Heart left ventricle (tissue), 16 donors: ENCODE measurements at places on chromosomes 12 and 14.

DNA sequence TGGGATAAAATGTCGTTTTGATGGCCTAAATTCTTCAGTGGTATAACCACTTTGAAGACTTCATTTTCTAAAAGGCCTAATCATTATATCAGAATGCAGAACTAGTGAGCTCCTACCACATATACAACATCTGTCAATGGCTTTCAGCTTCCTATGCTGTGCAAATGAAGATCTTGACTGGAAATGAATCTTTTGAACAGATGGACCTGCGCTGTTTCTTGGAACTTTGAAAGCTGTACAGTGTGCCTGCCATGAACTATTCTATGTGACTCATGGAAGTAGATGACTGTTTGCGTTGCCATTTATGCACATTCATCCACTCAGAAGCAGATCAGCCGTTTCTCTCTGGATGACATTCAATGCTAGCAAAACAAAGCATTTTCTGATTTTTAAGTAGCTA lies 542.2 kb upstream of the USP15 start:
- H3K27ac ChIP-seq = no peak overlapping the region
- H3K4me1 ChIP-seq = no peaks in the 10 kb centered on the region
- H3K4me3 ChIP-seq = no peak overlapping the region
- H3K27me3 ChIP-seq = no peaks in the 10 kb centered on the region
- DNase-seq = no peak
- H3K36me3 ChIP-seq = no peaks in the 10 kb centered on the region

- H3K27ac ChIP-seq = no peak overlapping the region
- H3K36me3 ChIP-seq = no peaks in the 10 kb centered on the region
- no peak for DNase-seq
- H3K4me1 ChIP-seq = no peaks in the 10 kb centered on the region
- H3K4me3 ChIP-seq = no peak overlapping the region
- peaks cover 32% of the 10 kb centered on the region for H3K27me3 ChIP-seq
Measured at GRCh38 chr12:89840162-89840922, 131.7 kb upstream of the ATP2B1 start.

- H3K4me1 ChIP-seq = peaks cover 52% of the 10 kb centered on the region
- DNase-seq = peak; percentile 91
- peak within 1 kb of the TSS; percentile 91 for H3K27ac ChIP-seq
- H3K36me3 ChIP-seq = no peaks in the 10 kb centered on the region
- no peaks in the 10 kb centered on the region for H3K27me3 ChIP-seq
Measured at GRCh38 chr14:103528587-103529382, at the start of gene TRMT61A. Gene TRMT61A (plus strand): TSS chr14:103529196. CDS start chr14:103529979, 783 bp downstream.

DNA sequence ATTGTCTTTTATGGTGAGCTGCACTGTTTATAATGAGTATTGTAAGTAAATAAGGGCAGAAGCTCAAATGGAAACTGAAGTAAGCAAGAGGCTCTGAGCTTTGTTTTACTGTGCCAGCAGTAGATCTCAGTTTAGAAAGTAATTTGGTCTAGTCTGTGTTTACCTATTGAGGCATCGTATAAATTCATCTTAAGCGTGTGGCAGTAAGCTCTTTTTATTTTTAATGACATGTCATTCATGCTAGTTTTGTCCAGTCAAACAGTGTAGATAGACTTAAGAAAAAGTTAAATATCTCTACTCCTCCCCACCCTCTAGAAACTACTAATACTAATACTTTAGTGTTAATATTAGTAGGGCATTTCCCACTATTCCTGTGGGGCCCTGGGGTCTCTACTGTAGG lies 2.0 kb downstream of the ANO6 start:
- peak overlapping the region; percentile 97 for H3K4me3 ChIP-seq
- H3K4me1 ChIP-seq = peaks cover 39% of the 10 kb centered on the region
- H3K36me3 ChIP-seq = no peaks in the 10 kb centered on the region
- H3K27ac ChIP-seq = peak overlapping the region; percentile 97
- no peaks in the 10 kb centered on the region for H3K27me3 ChIP-seq
- no peak for DNase-seq

GRCh38 chr12:123532808-123533649 lies 490 bp downstream of the RILPL1 start:
- no peaks in the 10 kb centered on the region for H3K27me3 ChIP-seq
- H3K4me3 ChIP-seq = peak overlapping the region; percentile 72
- DNase-seq = peak; percentile 50
- peaks cover 4% of the 10 kb centered on the region for H3K36me3 ChIP-seq
- peaks cover 28% of the 10 kb centered on the region for H3K4me1 ChIP-seq
- H3K27ac ChIP-seq = peak overlapping the region; percentile 93

DNA sequence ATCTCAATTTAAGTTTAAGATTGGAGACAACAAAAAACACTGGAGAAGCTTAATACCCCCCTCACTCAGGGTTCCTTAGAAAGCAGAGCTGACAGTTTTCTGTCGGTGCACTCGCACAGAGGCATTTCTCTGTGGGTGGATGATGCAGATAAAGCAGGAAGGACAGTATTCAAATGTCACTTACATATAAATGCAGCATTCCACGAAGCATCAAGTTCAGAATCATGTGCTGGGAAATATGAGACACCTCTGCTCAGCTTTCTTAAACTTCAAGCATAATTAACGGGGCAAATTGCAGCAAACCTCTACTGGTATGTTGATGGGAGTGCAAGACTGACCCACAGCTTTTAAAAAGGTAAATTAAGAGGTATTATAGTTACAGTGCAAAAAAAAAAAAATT lies 68.7 kb downstream of the DICER1 start:
- no peak overlapping the region for H3K27ac ChIP-seq
- H3K4me3 ChIP-seq = no peak overlapping the region
- no peaks in the 10 kb centered on the region for H3K27me3 ChIP-seq

GRCh38 chr12:17079251-17079909 lies 473.4 kb upstream of the LMO3 start:
- H3K4me3 ChIP-seq = no peak overlapping the region
- DNase-seq = no peak
- no peaks in the 10 kb centered on the region for H3K4me1 ChIP-seq
- no peaks in the 10 kb centered on the region for H3K36me3 ChIP-seq

DNA sequence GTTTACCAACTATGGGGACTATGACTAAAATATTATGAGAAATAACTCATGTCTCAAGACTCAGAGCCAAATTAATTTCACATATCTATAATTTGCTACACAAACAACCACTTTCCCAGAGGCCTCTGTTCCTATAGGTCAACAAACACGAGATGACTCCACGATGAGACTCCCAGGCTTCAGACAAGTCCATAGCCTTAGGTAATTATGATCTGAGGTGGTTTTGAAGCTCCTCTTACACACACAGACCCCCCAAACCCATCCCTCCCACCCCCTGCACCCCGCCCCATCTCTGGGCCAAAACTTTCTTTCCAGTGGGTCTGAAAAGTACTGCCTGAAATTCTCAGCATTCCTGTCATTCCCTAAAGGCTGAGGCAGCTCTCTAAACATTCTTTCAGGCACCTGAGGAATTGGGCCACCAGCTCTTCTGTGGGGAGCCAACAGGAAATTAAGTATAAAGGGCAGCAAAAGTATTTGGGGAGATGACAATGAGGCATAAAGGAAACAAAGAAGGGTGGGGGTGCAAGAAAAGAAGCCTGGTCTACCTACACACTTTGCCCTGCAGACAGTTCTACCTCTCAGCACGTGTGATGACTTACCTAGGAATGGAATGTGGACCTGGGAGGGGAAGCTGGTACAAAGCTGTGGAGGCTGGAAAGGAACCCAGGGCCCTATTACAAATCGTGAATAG lies 143.6 kb downstream of the PAWR start:
- no peak overlapping the region for H3K27ac ChIP-seq
- peaks cover 6% of the 10 kb centered on the region for H3K4me1 ChIP-seq
- no peaks in the 10 kb centered on the region for H3K36me3 ChIP-seq
- H3K4me3 ChIP-seq = no peak overlapping the region
- no peak for DNase-seq

- no peak overlapping the region for H3K4me3 ChIP-seq
- H3K27me3 ChIP-seq = no peaks in the 10 kb centered on the region
Measured at GRCh38 chr12:13004361-13004760, 4.3 kb upstream of the HEBP1 start.

DNA sequence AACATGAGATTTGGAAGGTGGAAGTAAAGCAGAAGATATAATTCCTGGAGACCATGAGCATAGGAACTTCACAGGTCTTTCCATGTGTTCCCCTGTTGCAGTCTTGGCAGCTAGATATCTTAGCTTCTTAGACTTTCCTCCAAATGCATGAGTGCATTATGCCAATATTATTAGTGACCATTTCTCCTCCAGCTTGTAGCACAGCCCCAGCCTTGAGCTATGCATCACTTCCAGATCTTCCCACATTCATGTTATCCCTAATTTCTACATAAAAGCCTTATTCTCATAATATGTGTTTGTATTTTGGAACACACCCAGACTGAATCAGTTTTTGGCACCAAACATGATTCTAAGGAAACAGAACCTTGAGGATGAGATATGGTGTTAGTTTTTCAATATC lies 11.0 kb downstream of the CLEC2B start:
- no peaks in the 10 kb centered on the region for H3K27me3 ChIP-seq
- no peak for DNase-seq
- no peak overlapping the region for H3K4me3 ChIP-seq
- H3K36me3 ChIP-seq = peaks cover 39% of the 10 kb centered on the region
- H3K4me1 ChIP-seq = no peaks in the 10 kb centered on the region

DNA sequence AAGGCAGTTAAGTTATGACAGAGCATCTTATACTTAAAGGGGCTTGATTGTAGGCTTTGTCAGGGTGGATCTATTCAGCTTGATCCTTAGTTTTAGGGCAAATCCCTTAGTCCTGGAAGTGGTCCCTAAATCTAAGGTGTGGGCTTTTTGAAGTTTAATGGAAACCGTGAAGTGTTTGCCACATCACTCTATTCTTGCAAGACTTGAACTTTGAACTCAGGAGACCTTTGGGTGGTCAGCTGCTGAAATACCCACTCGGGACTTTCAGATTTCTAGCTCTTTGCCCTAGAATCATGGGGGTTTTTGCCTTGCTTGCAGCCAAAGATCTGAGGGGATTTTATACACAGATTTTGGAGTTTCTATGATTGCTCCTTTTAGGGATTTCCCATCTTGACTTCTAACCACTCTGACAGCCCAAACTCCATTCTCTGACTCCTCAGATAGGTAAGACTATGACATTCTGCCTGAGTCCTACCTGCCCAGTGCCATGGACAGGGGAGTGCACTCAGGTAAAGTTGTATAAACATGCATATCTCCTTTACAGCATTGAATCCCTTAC lies 39.9 kb downstream of the SNAPC1 start:
- no peak overlapping the region for H3K27ac ChIP-seq
- H3K4me3 ChIP-seq = no peak overlapping the region
- H3K36me3 ChIP-seq = no peaks in the 10 kb centered on the region
- no peak for DNase-seq

GRCh38 chr12:25189656-25190055 lies 5.3 kb downstream of the DNAI7 start:
- no peak overlapping the region for H3K4me3 ChIP-seq
- H3K27ac ChIP-seq = no peak overlapping the region
- no peaks in the 10 kb centered on the region for H3K27me3 ChIP-seq
- DNase-seq = no peak
- H3K4me1 ChIP-seq = peaks cover 7% of the 10 kb centered on the region
- no peaks in the 10 kb centered on the region for H3K36me3 ChIP-seq

DNA sequence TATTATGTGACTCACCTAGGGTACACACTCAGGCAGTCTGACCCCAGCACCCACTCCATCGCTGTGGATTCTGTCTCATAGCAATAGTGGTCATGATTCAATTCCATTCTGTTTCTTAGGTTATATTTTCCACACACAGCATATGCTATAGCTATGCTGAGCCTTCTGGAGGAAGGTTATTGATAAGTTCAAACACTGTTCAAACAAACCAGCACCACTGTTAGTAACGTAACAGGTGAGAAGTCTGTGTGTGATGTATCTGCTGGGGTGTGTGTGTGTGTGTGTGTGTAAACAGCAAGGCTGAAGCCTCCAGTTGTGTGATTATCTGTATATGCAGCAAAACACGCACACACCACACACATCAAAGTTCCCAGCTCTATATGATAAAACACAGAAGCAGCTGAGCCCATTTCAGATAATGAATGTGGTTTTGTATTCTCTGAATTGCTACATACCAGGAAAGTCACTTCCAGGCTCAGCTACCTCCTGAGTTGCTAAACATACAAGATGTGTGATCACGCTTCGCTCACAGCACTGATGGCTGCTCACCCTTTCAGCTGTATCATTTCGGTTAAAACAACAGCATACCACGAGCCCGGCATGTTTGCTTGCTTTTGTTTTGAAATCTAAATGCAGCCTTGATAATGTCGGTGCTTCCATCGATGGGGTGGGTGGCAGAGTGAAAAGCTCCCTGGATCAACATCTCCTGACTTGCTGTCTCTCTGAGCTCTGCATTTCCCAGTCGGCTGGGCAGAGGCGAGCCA lies 6.8 kb upstream of the SYNE3 start:
- H3K36me3 ChIP-seq = no peaks in the 10 kb centered on the region
- peaks cover 91% of the 10 kb centered on the region for H3K4me1 ChIP-seq
- no peak for DNase-seq
- no peak overlapping the region for H3K4me3 ChIP-seq

DNA sequence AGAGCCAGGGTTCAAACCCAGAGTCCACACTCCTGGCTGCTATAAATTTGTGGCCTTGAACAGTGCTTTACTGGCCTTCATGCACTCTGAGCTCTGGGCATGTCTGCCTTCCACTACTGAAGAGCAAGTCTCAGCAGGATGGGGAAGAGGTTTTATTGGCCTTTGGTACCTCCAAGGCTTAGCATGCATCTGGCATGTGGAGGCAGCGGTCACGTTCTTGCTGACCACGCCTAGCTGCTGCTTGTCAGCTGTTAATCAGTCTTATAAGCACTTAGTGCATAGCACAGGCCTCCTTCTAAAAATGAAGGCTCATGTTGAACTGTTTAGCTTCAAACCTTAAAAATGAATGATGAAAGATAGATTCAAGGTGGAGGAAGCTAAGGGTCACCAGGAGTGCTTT lies 177.5 kb downstream of the PELI2 start:
- H3K27ac ChIP-seq = no peak overlapping the region
- H3K4me1 ChIP-seq = no peaks in the 10 kb centered on the region
- H3K27me3 ChIP-seq = no peaks in the 10 kb centered on the region
- DNase-seq = no peak

GRCh38 chr12:131684015-131684725 lies 26.7 kb upstream of the SFSWAP start:
- no peaks in the 10 kb centered on the region for H3K36me3 ChIP-seq
- no peak overlapping the region for H3K27ac ChIP-seq
- H3K4me1 ChIP-seq = no peaks in the 10 kb centered on the region
- no peak overlapping the region for H3K4me3 ChIP-seq
- DNase-seq = no peak

DNA sequence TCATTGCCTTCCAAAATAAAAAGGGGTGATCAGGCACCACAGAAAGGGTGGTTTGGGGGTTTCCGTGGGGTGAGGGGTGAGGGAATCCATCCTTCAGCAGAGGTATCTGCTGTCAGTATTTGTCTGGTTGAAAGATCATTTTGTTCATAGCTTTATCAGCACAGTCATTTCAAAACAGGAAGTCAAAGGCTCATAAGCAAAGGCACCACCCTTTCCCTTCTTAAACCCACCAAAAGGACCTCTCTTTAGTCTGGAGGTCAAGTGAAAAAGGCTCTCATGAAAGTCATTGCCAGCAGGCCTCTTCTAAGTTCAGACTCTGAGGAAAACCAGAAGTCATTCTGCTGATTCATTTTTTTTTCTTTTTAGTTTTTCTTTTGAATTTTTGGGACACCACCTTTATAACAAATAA lies 6.2 kb downstream of the CHST11 start:
- no peaks in the 10 kb centered on the region for H3K4me1 ChIP-seq
- H3K27me3 ChIP-seq = no peaks in the 10 kb centered on the region
- H3K27ac ChIP-seq = peak overlapping the region; percentile 41
- H3K36me3 ChIP-seq = no peaks in the 10 kb centered on the region
